ENCODE measurements at places on chromosomes 1 and 21.
A peak's percentile ranks its signal among the peaks of the same experiment; 100 is the strongest.

- ATAC-seq: no peak
Measured at GRCh38 chr1:212271234-212271633, 14.0 kb upstream of the PPP2R5A start.

- ATAC-seq: no peak
Measured at GRCh38 chr1:178031856-178032320, 62.0 kb upstream of the RASAL2 start.

GRCh38 chr1:40976952-40977690 lies 2.4 kb upstream of the CTPS1 start:
- no peak for ATAC-seq

GRCh38 chr21:38436341-38436740 lies 61.9 kb downstream of the ERG start:
- no peak for ATAC-seq

GRCh38 chr21:45542242-45542666 lies at the start of gene SLC19A1:
TSS of gene SLC19A1 (minus strand) at chr21:45542440. CDS start at chr21:45537959, 4,481 bp downstream.
- ATAC-seq: peak; percentile 81

DNA sequence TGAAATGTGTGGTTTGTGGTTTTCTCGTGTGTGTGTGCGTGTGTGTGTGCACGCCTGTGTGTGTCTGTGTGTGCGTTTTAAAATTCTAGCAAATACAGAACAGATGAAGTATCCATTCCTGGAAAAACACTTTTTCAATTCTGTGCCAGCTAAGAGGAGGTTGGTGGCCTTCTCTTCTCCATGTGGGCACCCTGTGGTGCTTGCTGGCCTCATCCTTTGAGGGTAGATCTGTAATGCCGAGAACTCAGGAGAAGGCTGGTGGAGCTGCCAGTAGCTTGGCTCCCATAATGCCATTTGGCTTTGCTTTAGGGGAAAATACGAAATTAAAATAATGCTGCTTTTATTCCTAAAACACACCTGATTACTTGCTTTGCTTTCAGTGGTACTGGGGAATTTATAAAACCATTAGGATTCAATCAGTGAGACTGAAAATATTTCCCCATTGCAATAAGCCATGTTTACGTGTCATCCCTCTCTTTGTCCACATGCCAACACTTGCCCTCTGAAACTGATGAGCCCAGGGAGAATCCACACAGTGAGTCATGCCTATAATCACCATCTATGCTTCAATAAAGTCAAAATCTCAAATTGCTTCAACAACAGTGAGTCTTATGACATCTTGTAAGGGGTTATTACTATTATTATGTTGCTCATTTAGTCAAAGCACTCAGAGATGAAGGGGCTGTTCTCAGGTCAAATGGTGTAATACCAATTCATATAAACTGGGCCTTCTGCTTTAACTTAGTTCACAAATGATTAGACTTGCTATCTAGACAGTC lies 39.2 kb downstream of the ABCA4 start:
- ATAC-seq: no peak

GRCh38 chr1:183467687-183468086 lies 4.6 kb upstream of the SMG7 start:
- ATAC-seq: no peak

DNA sequence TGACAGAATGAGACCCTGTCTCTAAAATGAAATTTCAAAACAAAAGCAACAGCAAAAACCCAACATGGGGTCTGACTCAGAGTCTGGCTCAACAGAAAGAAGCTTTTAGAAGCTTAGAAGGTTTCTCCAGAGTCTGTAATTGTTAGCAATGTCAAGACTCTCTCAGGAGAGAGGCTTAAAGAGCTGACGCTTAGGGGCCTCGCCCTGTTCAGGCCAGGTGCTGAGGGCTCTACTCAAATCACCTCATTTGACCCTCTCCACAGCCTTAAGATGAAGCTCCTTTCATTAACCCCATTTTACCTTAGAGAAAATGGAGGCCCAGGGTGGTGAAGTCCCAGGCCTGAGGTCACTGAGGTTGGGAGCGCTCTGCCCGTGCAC lies 5.3 kb upstream of the KIF17 start:
- no peak for ATAC-seq

DNA sequence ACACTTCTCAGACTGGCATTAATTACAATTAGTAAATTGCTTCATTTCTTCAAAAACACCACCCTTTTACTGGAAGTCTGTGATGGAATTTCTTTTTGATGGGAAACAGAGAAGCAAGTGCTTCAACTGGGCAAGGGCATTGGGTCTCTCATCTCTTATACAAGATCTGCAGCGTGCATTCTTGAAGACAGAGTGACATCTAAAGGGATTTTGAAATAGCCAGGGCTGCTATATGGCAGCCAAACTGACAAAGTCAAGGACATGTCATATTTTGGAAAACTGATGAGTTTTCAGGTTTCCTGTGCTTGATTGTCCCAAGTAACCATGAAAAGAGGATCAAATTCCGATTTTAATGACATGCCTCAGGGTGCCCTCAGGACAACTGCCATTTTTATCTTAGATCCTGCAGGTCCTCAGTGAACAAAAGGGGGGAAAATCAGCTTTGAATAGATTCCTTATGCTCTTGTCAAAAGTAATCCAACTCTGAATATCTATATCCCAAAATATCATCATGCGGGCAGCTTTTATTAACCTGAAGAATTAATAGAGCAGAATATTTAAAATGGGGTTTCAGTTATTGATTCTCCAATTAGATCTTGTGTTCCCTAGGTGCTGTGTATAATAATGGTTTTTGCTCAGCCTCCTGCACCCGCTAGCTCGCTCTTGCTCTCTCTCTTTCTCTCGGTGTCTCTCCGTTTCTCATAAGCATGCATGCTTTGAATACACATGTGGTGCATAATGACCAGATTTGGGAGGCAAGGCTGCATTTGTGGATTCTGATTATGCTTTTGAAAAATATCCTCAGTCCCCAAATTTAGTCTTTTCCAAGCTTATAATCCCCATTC lies 221.8 kb downstream of the TTLL7 start:
- no peak for ATAC-seq

GRCh38 chr1:220759147-220759546 lies 11.0 kb downstream of the MTARC2 start:
- no peak for ATAC-seq

DNA sequence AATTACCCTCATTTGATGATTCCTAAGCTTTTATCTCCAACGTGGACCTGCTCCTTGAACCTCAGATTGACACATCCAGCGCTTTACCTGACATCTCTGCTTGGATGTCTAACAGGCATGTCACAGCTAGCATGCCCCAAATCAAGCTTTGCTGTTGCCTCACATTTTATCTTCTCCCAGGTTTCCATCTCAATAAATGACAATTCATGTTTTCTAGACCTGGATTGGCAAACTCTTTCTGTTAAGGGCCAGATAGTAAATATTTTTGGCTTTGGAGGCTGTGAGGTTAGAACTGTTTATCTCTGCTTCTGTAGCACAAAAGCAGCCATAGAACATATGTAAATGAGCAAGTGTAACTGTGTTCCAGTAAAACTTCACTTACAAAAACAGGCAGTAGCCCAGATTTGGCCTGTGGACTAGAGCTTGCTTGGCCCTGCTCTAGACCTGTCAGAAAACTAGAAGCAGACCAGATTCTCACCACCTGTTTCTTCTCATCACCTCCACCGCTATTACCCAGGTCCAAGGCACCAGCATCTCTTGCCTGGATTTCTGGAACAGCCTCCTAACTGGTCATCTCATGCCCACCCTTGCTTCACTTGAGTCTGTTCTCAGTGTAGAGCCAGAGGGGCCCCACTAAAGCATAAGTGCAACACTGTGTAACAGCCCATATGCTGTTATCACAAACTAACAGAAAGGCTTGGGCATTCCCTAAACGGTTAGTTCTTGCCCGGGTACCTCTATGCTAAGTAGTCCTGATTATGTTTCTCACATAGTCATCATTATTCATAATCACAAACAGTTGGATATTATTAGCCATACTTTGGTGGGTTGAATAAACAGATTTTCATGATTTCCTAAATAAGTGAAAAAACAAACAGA lies 42.3 kb downstream of the UBE4B start:
- ATAC-seq: no peak

DNA sequence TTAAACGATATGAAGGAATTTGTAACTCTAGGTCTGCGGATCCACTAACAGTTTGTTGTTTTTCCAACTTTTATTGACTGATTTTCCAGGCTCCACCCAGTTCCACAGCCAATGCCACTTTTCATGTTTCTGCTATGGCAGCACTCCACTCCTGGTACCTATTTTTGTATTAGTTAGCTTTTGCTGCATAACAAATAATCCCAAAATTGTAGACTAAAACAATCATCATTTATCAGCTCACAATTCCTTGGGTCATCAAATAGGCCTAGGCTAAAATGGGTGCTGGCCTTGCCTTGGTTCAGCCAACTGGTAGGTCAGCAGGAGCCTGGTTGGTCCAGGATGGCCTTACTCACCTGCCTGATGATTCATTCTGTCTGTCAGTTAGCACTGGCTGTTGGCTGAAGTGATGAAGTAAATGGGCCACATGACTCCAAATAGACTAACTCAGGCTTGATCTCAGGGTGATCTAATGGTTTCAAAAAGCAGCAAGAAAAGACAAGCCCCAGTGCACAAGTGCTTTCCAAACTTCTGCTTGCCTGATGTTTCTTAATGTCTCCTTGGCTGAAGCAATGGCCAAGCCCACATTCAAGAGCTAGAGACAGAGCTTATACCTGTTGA lies 3.2 kb upstream of the C8B start:
- no peak for ATAC-seq

- ATAC-seq: no peak
Measured at GRCh38 chr1:209720326-209720725, 15.7 kb downstream of the HSD11B1 start.

DNA sequence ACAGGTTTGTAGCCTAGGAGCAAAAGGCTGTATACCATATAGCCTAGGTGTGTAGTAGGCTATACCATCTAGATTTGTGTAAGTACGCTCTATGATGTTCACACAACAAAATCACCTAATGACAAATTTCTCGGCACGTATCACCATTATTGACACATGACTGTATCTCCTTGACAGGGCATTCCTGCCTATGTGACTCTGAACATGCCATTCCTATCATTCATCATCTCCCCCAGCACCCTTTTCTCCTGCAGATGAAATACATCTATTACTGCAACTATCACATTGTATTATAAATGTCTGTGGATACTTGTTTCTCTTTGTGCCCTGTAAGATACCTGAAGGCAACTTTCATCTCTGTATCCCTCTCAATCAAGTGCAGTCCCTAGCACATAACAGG lies 29.9 kb downstream of the TP53BP2 start:
- no peak for ATAC-seq

DNA sequence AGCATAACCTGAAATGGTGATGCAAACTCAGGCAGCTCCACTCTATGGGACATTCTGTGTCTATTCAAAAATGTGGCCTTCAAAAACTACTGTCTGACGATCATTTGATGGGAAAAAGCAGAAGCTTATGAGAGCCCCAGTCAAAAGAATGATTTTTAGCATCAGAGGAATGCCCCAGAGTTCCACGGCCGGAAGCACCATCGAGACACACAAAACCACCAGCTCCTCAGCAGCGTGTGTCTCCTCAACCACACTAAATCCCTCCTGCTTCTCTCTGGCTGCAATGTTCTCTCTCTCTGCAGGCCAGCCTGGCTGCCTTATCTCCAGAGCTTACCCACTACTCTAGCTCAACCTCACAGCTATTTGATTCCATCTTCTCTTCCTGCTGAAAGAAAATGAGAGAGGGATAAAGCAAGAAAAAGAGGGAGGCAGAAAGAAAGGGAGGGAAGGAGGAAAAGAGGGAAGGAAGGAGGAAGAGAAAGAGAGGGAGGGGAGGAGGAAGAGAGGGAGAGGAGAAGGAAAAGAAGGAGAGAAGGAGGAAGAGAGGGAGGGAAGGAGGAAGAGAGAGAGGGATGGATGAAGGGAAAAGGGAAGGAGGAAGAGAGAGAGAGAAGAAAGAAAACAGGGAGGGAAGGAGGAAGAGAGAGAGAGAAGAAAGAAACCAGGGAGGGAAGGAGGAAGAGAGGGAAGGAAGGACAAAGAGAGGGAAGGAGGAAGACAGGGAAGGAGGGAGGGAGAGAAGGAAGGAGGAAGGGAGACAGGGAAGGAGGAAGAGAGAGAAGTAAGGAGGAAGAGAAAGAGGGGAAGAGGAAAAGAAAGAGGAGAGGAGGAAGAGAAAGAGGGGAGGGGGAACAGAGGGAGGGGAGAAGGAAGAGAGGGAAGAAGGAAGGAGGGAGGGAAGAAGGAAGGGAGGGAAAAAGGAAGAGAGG lies 33.5 kb upstream of the LAPTM5 start:
- ATAC-seq: peak; percentile 13

All from activated CD4-positive, CD25-positive, alpha-beta regulatory T cell treated with anti-CD3 and anti-CD28 coated beads, Interleukin-2, amount 50 U/mL, for 24 hours (primary cell).